Stimulated activated CD4-positive, alpha-beta T cell treated with anti-CD3 and anti-CD28 coated beads, TNF-alpha, amount 100 ng/mL, for 4 hours (primary cell): ENCODE measurements at places on chromosomes 12 and 14.

DNA sequence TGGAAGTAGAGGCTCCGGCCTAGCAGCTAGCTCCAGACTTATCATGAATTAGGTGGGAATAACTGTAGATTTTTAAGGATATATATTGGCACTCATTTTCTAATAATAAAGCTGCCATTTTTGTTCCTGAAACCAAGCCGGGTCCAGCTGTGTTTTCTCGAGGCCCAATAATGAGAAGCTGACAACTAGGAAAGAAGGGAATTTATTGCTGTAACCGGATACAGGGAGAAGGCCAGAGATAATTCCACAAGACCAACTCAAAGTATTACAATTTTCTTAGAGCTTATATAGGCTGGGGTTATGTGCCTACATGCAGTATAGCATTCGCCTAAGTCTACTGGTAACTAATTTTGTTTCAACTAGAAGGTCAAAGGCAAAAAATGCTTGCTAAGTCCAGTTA lies 122.3 kb upstream of the FBXO33 start:
- DNase-seq = no peak

GRCh38 chr12:45974171-45974719 lies 16.1 kb downstream of the SCAF11 start:
- DNase-seq = no peak

DNA sequence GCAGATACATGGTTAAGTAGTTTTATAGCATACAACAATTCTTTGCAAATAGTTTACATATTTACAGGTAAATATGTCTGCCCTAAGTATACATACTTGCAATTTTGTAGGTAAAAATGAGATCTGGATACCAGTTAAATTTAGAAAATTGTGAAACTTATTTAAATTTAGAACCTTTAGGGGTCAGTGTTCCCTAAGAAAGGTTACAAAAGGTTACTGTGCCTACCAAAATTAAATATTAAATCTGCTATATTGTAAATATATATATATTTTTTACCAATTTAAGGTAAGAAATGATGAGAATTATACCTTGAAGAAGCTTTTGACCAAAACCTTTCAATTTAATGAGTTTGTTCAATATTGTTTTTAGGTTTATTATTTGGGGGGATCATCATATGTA lies 54.0 kb downstream of the MIPOL1 start:
- DNase-seq = no peak

DNA sequence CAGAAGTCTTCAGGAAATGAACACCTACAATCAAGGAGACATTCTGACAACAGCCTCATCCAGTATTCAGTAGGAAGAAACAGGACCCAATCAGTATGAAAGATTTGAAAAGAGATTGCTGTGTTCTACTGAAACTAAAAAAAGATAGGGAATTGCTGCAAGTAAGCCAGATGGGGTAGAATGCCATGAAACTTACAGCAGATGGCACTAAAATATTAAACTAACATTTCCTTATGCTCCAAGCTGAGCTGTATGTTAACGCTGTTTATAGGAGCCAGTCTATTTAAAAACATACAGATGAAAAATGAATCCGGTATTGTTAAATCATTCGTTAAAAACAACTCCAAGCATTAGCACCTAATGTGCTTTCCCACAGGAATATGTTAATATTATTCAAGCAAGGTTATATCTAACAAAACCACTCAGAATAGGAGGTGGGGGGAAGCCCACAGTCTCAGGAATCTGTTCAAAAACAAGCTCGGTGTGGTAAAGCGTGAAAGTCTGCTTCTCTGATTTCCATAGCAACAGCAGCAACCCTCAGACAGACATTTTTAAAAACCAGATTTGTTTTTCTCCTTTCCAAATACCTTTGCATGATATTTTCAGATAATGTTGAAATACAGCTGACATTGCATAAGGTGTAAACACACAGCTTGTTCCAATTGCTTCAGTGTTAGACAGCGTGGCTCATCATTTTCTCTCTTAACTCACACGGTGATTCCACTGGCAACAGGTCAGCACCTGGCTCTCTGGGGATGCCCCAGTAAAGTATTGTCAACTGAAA lies 131.4 kb upstream of the CCDC175 start:
- DNase-seq = no peak

- DNase-seq = no peak
These were observed 66.5 kb upstream of the DIO3 start for GRCh38 chr14:101494826-101495225.

GRCh38 chr12:50786498-50787231 lies 22.8 kb downstream of the ATF1 start:
- DNase-seq = no peak

- no peak for DNase-seq
These were observed 167.0 kb upstream of the ALG10B start for GRCh38 chr12:38149395-38150073.

GRCh38 chr12:623865-624372 lies 39.3 kb downstream of the NINJ2 start:
- no peak for DNase-seq

DNA sequence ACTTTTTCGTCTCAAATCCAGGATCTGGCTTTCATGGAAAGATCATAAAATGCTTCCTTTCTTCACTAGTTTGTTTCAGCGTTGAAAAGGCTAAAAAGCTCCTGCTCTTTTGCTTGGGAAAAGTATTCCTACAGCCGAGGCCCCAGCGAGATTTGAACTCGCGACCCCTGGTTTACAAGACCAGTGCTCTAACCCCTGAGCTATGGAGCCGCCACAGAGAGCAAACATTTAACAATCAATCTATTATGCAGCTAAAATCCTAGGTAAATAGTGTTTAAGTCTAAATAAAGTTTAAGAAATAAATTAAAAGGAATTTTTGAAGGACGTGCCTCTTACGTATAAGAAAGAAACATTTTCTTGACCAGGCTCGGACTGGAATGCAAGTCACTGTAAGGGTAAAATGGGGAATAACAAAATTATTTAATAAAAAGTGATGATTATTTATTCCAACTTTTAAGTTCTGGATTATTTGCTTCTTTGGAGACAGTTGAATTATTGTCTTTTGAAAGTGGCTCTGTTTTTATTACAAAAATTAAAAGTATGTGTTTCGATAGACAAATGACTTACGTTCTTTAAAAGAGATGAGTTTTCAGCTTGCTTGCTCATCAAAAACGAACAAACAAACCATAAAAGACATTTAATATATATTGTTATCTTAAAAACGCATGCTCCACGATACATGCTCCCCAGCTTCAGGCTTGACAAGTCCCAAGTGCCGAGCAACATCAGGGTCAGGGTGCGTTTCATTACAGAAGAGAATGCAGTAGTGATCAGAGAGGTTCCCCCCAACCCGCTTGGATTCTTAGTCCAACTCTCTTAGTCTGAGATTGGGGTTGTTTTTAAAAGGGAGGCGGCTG lies 10.2 kb downstream of the OR6S1 start:
- DNase-seq = no peak

GRCh38 chr12:118175823-118176447 lies 40.0 kb downstream of the PEBP1 start:
- no peak for DNase-seq

DNA sequence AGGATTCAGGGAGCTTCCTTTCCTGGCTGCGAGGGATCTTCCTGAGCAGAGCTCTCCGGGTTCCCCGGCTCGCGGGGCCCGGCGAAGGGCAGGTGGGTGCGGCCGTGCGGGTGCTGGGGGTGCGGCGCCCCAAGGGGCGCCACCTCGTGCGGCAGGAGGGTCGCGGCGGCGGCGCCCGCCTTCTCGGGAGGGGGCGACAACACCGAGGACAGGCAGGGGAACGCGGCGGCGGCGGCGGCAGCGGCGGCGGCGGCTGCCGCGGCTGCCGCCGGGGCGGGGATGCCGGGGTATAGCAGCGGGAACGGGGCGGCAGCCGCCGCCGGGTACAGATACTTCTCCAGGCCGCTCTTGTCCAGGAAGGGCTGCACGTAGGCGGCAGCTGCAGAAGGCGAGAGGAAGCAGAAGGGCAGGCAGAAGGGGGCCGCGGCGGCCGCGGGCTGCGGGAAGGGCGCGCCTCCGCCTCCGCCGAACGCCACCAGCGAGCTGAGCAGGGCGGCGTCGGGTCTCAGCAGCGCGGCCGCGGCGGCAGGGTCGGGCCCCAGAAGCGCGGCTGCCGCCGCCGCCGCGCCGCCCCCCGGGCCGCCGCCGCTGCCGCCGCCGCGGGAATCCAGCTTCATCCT lies 2.7 kb downstream of the BHLHE41 start:
- peak; percentile 1 for DNase-seq

GRCh38 chr12:41557344-41557743 lies 369.2 kb downstream of the PDZRN4 start:
- no peak for DNase-seq

- DNase-seq = no peak
These were observed 363.2 kb upstream of the DDHD1 start for GRCh38 chr14:53516261-53516774.

- DNase-seq = no peak
These were observed 36.1 kb downstream of the BAZ2A start for GRCh38 chr12:56593909-56594621.

GRCh38 chr14:59776468-59776867 lies 94.1 kb downstream of the RTN1 start:
- no peak for DNase-seq

GRCh38 chr12:114425031-114425626 lies 19.2 kb upstream of the TBX5 start:
- DNase-seq = no peak

DNA sequence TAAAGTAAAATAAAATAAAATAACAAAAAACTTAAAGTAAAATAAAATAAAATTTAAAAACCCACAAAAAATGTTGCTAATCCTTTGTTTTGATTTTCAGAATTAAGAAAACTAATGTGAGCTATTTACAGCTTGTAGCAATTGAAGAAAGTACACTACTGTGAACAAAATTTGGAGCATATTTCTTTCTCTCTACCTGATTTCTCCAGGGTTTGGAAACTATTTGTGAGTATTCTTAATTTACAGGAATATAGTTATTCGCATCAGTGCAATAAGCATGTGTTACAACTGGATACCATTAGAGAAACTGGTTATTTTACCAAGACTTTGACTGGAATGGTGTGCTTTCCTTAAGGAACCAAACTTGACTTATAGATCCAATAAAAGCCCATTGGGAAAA lies 86.1 kb upstream of the CNOT2 start:
- DNase-seq = no peak
